GM12891 (cell line): ENCODE measurements at places on chromosomes 1 and 21.

DNA sequence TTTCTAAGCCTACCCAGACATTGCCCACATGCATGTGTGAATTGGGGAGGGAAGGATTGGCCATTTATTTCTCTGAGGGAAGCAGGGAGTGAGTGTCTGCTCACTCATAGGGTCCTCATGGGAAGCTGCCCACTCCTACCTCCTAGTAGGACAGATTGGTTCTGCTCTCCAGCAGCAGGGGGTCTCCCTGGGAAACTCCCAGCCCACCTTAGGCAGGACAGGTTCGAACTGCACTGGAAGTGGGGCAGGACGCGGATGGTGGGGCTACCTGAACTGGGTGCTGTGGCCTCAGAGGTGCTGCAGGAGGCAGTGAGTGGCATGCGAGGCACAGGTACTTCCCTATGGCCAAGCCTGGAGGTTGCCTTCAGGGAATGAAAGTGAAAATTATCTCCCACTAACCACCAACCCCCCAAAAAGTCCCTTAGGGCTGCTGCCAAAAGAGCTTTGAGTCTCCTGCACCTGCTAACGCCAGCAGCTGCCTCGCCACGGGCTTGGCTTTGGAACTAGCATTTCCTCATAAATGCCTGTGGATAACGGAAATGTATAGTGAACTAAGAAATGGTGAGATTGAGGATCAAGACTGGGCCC, 157.0 kb upstream of the COA6 start:
- DNase-seq = no peak

DNA sequence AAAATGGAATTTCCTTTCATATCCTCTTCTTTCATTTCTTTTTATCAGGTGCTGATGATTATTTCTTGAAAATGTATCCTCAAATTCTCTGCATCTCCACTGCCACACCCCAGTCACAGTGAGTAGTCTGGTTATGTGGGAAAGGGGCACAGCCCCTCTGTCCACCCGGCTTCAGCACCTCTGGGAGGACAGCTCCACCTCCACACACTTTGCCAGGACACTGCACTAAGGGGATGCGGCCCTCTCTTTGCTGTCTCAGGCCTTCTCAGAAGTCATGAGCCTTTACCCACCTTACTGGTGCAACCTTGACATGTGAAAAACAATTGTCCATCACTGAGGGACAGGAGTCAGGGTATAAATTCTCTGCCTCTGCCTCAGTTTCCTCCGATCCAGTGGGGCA, 433.1 kb downstream of the PCP4 start:
- no peak for DNase-seq

GRCh38 chr1:87143413-87144135, 185.1 kb upstream of the LMO4 start:
- no peak for DNase-seq

- DNase-seq = no peak
Observed at GRCh38 chr1:12748778-12749355, 2.9 kb downstream of the CFAP107 start.

GRCh38 chr21:36186081-36186480, 29.5 kb downstream of the DOP1B start:
- DNase-seq = no peak

GRCh38 chr21:39161064-39161463, 22.2 kb downstream of the PSMG1 start:
- DNase-seq = no peak

DNA sequence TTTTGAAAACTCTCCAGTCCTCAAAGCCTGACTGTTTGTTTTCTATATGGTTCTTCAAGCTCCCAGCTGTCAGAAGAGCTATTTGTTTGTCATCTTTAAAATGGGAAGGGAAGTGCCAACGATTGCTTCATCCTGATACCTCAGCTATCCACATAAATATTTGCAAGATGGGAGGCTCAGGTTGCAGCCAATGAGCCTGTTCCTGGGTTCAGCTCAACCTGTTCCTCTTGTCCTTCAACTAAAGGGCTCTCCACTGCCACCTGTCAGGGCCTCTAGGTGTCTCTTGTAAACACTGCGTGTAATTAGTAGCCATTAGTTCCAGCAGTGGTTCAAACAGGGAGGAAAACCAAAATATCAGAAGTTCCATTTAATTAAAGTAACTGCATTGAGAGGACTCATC, 445.1 kb downstream of the AJAP1 start:
- no peak for DNase-seq

DNA sequence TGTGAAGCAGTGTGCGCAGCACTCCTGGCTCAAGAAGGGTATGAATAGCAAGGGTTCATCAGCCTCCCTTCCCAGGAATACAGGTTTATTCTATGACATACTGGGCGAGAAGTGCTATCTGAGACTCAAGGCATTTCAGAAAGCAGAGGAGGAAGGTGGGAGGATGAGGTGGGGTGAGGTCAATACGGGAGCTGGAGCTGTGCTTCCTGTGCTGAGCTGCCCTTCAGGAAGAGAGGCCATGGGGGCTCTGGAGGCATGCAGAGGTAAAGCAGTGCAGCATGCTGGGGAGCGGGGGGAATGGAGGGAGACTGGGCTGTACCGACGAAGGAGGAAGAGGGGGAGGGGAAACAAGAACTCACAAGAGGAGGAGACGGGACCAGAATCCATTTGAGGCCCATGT, 717.6 kb downstream of the PTPRU start:
- no peak for DNase-seq
